ENCODE measurements at places on chromosomes 5 and 9. TPM values are rescaled to one million over a fixed set of nuclear protein-coding genes. Genes with fewer than 3 reads are reported as not detected.

Gene C1QTNF2
- total RNA-seq, result 2.4 TPM

Gene ADAMTS19
- 8.5 TPM for total RNA-seq

DNA sequence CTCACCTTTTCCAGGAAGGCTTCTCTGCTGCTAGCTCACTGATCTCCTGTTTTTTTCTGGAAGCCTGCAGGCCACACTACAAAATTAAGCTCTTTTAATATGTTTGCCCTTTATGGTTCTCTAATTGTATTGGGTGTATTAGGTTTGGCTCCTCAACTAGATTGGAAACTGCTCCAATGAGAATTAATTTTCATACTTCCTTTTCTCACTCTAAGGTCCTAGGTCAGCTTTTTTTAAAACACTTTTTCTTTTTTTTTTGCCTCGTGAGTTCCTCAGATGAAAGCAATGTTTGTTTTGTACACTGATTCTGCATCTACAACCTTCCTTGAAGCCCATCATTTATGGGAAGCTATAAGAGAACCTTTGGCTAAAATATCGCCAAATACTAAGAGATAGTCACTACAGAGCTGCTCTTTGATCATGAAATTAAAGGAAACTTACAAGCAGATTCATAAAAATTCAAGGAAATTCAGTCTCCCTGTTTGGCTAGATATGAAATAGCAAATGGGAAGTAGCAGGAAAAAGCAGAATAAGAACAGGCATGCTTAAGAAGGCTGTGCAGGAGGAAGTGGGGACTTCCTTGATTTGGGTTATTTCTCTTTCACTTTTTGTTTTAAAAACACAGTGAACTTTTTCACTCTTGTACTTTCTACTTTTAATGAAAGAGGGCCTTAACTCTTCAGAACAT, 55.2 kb upstream of the FYB1 start:
- H3K4me1 ChIP-seq, result no peaks in the 10 kb centered on the region
- DNase-seq, result no peak
- no peak overlapping the region for H3K4me3 ChIP-seq
- H3K36me3 ChIP-seq, result no peaks in the 10 kb centered on the region
- peak overlapping the region; percentile 45 for H3K27ac ChIP-seq

Gene GFPT2
- total RNA-seq, result 114 TPM

GRCh38 chr5:117380316-117380715, 805.7 kb upstream of the SEMA6A start:
- no peak overlapping the region for H3K4me3 ChIP-seq
- H3K4me1 ChIP-seq, result no peaks in the 10 kb centered on the region
- no peak for DNase-seq
- H3K27me3 ChIP-seq, result no peaks in the 10 kb centered on the region

GRCh38 chr5:77266291-77266690, 55.8 kb downstream of the PDE8B start:
- H3K4me3 ChIP-seq, result no peak overlapping the region
- no peaks in the 10 kb centered on the region for H3K36me3 ChIP-seq
- no peaks in the 10 kb centered on the region for H3K27me3 ChIP-seq
- no peak overlapping the region for H3K27ac ChIP-seq
- H3K4me1 ChIP-seq, result no peaks in the 10 kb centered on the region

DNA sequence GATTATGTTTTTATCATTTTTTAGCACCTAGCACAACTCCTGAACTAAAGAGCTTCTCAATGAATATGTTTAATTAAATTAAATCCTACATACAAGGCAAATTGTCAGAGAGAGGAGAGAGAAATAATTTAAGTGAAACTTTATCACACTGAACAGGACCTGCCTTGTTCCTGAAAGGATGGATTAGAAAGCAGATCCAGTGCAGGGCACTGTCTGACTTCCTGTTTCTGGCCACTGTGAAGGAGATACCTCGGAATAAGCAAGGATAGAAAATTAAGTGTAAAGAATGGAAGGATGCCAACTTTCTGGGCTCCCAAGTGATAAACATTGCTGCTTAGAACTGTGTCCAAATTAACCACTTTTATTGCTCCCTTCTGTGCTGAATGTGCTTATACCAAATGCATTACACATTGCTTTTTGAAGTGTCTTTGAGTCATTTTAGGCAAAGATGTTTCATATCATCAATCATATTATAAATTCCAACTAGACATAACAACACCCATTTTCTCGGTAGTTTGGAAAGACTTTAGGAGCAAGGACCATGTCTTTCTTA, 89.1 kb upstream of the SPDL1 start:
- no peaks in the 10 kb centered on the region for H3K36me3 ChIP-seq
- H3K27ac ChIP-seq, result no peak overlapping the region
- no peaks in the 10 kb centered on the region for H3K27me3 ChIP-seq
- H3K4me3 ChIP-seq, result no peak overlapping the region

DNA sequence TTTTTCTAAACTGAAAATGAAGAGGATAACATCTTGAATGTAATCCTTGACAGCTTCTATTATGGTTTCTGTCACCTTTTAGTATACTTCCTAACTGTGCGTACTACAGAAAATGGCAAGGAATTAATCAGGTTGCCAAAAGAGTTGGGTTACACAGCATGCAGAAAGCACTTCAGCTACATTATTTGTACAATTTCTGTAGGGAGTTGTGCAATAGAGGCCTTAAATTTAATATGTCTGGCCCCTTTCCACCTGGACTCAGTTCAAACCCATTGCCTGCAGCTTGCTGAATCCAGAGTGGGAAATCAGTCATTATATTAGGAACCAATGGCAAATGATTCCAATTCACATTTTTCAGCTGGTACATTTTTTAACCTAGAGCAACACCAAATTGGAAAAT, 549.7 kb downstream of the CSNK1G3 start:
- no peaks in the 10 kb centered on the region for H3K36me3 ChIP-seq
- DNase-seq, result no peak
- H3K27ac ChIP-seq, result no peak overlapping the region
- H3K4me1 ChIP-seq, result peaks cover 28% of the 10 kb centered on the region
- H3K4me3 ChIP-seq, result no peak overlapping the region
- H3K27me3 ChIP-seq, result no peaks in the 10 kb centered on the region

DNA sequence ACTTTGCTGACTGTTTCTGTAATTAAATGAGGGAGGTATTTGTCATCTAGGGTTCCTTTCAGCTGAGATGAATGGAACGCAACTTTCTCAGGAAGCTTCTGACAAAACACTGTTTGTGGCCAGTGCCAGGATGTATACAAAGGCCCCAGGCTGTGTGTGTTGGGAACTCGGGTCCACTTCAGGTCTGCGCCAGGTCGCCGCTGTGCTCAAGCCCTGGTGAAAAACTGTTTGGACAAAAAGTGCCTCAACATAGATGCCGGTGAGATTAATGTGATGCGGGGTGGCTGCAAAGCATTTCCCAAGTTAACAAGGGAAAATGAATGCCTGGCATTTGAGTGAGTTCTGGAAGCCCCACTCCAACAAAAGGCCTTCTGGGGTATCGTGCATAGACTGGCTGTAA, 156.4 kb downstream of the GABBR2 start:
- H3K36me3 ChIP-seq, result no peaks in the 10 kb centered on the region
- no peaks in the 10 kb centered on the region for H3K4me1 ChIP-seq
- H3K27me3 ChIP-seq, result no peaks in the 10 kb centered on the region
- H3K4me3 ChIP-seq, result no peak overlapping the region

DNA sequence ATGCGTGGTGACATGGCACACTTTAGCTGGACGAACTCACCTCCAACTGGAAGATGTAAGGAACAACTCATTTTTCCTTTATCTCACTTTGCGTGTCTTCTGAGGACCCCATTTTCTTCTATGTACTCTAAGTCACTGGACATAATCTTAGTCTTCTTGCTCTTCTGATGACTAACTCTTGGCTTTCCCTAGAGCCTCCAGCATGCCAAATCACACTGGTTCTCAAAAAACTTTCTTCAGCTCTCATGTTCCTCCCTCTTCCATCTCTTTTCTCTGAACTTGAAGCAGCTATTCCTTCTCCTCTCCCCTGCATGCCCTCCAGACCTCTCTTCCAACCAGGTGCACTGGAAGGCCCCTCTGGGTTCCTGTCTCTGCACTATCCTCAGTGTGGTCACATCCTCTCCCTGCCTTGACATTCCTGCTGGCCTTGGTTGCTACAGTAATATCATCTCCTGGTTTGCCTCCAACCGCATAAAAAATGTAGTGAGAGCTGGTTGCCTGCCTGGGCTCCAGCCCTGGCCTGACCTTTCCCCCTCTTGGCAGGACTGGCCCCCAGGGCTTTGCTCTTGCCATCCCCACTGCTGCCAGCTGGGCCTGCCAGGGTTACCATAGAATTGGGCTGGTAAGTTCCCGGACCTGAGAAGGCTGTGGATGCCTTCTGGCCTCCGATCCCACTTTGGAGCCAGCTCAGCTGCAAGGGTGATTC, 44.8 kb upstream of the BNC2 start:
- no peaks in the 10 kb centered on the region for H3K36me3 ChIP-seq
- no peak overlapping the region for H3K4me3 ChIP-seq
- DNase-seq, result no peak
- H3K4me1 ChIP-seq, result no peaks in the 10 kb centered on the region

GRCh38 chr5:135135530-135136226, 101.7 kb upstream of the PITX1 start:
- peaks cover 11% of the 10 kb centered on the region for H3K4me1 ChIP-seq
- H3K4me3 ChIP-seq, result no peak overlapping the region
- H3K36me3 ChIP-seq, result no peaks in the 10 kb centered on the region
- no peaks in the 10 kb centered on the region for H3K27me3 ChIP-seq
- no peak for DNase-seq
